ENCODE measurements at places on chromosomes 1 and 21.

- DNase-seq: no peak
Observed at GRCh38 chr21:19228226-19228625, 824.6 kb upstream of the TMPRSS15 start.

GRCh38 chr1:85268801-85269585 lies 7.4 kb downstream of the BCL10 start:
- no peak for DNase-seq

DNA sequence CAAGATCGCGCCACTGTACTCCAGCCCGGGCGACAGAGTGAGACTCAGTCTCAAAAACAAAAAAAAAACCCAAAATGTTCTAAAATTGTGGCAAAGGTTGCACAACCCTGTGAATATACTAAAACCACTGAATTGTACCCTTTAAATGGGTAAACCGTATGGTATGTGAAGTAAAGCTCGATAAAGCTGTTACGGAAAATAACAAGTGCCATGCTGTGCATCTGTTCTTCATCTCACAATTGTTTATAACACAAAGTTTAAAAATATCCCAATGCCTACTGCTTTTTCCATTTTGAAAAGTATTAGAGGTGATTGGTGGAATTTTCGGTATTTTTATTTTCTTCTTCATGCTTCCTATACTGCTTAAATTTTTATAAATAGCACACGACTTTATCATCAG lies 111.5 kb downstream of the ENAH start:
- no peak for DNase-seq

DNA sequence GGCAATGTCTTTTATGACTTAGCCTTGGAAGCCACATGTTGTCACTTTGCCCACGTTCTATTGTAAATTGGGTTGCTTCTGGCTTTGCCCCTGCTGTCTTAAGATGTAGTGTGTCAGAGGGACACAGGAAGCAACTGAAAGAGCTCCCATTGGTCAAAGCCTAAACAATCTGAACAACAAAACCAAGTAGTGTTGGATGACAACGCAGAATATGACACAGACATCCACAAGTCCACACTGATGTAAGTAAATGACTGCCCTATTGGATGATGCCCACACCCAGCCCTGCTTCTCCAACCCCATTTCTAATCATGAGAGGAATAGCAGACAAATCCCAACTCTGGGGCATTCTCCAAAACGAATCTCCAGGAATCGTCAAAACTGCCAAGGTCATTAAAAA lies 50.7 kb downstream of the ELF3 start:
- no peak for DNase-seq

DNA sequence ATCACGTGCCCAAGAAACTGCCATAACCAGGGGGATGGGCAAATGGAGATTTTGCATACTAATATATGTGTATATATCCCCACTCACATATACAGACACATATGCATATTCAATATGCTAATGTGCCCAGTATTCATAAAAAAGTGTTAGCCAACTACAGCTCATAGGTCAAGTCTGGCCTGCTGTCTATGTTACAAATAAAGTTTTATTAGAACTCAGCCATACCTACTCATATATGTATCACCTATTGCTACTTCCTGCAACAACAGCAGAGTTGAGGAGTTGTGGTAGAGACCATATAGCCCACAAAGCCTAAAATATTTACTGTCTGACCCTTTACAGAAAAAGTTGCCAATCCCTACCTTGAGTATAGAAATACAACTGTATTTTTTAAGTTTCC lies 93.3 kb downstream of the SDCCAG8 start:
- DNase-seq: no peak

DNA sequence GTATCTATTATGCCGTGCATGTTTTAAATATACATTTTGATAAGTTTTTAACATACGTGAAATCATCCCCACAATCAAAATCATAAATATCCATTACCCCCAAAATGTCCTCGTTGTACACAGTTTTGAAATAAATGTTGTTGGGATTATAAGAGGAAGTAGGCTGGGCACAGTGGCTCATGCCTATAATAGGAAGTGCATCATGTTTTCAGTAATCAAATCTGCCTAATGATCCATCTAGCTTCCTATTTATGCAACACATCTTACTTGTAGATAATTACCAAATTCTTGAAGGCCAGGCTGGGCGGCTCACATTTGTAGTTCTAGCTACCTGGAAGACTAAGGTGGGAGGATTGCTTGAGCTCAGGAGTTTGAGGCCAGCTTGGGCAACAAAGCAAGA lies 15.0 kb upstream of the IFNGR2 start:
- no peak for DNase-seq

DNA sequence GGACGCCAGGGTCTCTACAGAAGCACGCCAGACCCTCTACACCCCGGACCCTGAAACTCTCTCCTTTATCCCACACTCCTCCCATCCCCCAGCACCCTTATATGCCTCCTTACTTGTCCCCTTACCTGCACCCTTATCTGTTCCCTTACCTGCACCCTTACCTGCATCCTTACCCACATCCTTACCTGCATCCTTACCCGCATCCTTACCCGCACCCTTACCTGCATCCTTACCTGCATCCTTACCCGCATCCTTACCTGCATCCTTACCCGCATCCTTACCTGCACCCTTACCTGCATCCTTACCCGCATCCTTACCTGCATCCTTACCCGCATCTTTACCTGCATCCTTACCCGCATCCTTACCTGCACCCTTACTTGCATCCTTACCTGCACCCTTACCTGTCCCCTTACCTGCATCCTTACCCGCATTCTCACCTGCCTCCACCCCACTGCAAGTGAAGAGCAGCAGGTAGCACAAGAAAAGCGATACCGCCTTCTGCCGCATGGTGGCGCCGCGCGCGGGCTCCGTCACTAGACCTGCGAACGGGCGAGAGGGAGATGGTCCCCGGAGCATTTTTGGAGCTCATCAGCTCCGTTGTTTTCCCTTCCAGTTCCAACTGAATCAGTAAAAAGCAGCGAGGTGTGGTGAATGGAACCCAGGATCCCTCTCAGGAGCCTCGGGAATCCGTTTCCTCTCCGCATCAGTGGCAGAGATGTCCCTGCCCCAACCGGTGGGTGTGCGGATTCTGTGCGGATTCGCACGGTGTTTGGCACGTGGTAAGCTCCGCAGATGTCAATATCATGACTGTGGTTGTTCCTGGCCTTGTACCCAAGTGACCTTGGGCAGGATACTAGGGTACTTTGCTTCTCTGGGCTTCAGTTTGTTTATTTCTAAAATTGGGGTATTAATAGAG lies 2.9 kb downstream of the IFI6 start:
- peak; percentile 68 for DNase-seq

GRCh38 chr21:29195981-29196669 lies 65.7 kb downstream of the MAP3K7CL start:
- DNase-seq: peak; percentile 44

- no peak for DNase-seq
Observed at GRCh38 chr21:42348762-42349161, 2.0 kb downstream of the TFF2 start.

- no peak for DNase-seq
Observed at GRCh38 chr21:44306936-44307704, 7.3 kb downstream of the PFKL start.

GRCh38 chr1:116489231-116489697 lies 81.6 kb downstream of the CD58 start:
- no peak for DNase-seq

DNA sequence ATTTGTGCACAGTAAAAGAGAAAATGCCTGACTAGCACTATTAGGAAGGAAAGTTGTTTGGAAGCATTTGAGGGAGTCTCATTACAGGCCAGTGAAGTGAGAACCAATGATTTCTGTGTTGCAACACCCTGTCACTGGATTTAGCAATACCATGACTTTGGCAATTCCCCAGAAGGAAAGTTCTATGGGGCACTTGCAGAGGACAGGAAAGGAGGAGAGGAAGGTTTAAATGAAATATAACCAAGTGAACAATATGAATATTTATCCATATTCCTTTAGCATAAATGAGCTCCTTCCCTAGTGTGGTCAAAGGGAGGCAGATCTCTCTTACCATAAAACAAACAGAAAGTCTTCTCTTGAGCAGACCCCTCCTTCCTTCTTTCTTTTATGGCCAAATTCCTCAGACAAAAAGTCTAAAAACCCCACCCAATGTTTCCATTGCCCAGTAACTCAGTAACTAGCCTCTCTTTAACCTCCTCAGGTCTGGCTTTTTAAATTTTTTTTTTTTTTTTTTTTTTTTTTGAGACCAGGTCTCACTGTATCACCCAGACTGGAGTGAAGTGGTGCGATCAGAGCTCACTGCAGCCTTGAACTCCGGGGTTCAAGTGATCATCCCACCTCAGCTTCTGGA lies 5.5 kb downstream of the TLR5 start:
- no peak for DNase-seq

- no peak for DNase-seq
Observed at GRCh38 chr1:167152192-167152876, 58.5 kb downstream of the STYXL2 start.

- no peak for DNase-seq
Observed at GRCh38 chr1:1391225-1391624, 7.9 kb downstream of the CCNL2 start.

GRCh38 chr21:15062606-15062965 lies 2.2 kb downstream of the NRIP1 start:
- DNase-seq: no peak

DNA sequence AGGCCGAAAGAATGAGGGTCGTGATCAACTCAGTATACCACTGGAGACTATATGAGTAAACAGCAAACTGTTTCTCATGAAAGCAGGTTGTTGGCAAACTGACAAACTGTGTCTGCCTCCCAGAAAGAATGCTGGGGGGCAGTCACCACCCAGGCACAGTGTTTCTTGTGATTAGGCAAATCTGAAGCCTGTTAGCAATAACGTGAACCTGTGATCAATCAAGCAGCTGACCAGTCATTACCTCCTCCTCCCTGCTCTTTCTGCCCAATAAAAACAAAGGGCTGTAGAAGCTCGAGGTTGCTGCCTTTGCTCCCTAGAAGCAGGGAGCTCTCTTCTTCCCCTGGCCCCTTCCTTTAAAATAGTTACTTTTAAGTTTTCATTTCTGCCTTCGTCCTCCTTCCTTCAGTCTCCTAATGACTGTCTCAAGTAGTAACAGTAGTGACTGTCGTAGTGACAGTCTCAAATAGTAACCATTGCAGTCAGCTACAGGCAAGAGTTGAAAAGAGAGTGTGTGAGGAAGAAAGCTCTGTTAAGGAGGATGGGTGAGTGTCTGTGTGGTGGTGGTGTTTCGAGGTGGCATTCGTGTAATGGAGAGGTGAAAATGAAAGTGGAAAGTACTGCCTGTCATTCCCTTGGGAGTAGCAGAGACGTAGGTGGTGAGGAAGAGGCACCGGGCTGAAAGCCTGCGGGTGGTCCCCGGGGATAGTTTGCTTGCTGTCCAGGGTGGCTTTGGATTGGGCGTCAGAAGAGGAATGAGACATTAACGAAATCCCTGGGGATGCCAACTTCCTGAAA lies 14.5 kb downstream of the HHAT start:
- DNase-seq: no peak

GRCh38 chr1:67832737-67833601 lies at the start of gene GNG12:
TSS of gene GNG12 (minus strand) at chr1:67833467. CDS start at chr1:67707686, 125,781 bp downstream.
- no peak for DNase-seq

GRCh38 chr21:37071561-37072273 lies 1.2 kb downstream of the PIGP start:
- DNase-seq: no peak

DNA sequence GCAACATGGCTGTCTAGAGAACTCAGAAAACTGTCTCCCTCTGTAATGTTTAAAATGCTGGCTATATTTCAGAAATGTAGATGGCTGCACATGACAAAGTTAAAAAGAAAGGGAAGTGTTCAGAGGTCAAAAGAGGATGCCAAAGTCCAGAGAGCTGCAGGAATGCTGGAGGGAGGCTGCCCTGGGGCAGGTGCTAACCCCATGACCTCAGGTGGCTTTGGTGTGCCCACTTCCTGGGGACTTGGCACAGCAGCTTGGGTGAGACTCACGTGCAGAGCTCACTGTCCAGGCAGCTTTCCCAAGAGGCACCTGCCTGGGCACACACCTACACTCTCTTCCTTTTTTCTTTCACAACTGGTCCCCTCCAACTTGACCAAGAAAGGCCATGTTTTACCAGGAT lies 256.4 kb downstream of the KCNJ6 start:
- no peak for DNase-seq

DNA sequence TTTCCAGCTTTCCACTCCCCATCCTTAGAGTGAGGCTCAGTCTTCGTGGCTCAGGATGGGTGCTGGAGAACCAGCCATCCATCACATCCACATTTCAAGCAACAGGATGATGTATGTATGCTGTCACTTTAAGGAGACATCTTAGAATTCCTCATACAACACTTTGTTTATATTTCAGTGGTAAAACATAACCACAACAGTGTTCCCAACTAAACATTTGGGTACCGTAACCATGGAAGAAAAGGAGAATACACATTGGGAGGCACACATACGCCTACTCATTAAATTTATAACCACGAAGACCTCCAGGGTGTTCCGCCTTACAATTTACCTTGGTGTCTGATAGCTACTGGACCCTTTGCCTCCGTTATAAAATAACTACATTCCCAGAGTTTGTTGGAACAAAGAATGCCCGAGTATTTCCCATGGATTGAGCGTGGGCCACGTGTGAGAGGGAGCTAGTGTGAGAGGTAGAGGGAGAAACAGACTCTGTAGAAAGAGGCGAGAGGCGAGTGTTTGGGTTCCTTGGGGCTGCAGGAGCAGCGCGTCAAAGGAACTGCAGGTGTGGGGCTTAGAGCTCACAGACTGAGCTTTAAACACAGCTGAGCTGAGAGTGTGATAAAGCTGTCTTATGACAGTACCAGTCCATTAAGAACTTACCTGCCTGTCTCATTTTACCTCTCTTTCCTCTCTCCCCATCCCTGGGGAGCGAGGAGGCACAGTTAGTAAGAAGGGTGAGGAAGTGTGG lies 111.5 kb upstream of the USP24 start:
- no peak for DNase-seq
